ENCODE measurements at places on chromosomes 5 and 9.

DNA sequence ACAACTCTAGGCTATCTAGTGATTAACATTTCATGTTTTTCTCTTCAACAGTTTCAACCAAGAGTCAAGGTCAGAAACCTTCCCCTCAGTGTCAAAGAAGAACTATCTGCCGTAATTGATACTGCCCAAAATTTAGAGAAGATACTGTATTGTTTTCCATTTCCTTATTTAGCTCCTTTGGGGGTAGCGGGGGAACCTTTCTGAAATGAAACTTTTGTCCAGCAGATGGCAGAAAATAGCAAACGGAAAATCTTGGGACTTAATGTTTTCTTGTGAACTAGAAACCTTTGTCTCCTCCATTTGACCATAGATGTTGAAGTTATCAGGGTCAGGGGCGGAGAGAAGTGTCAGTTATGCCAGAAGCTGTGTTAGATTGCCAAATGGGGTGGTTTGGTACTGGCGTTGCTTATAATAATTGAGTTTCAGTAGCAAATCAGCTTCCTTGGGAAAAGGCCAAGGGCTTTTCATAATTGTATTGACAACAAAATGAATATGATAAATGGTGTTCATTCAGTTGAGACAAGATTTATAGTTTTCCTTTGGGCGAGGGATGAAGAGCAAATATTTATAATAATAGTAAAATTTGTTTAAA is 101.7 kb upstream of the TLX3 start:
- no peak for DNase-seq

- DNase-seq = no peak
These were observed 1.5 kb upstream of the SIT1 start for GRCh38 chr9:35651956-35652828.

DNA sequence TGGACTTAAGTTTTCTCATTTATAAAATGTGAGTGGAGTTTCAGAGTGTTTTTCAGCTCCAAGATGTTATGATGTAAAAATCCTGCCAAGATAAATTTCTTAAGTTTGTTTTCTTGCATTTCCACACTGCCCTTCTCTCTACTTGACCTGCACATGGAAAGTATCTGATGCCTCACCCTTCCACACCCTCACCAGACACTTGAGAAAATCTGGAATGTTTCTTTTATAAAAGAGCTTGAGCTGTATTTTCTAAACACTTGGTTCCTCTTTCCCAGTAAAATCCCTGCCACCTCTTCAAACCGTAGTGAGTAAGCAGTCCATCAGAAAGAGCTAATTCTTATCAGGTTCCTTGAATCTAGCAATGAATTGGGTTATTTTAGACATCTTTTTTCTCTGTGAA is 42.9 kb downstream of the FOXD1 start:
- no peak for DNase-seq

GRCh38 chr5:4636378-4636777 is 503.8 kb upstream of the ADAMTS16 start:
- no peak for DNase-seq

DNA sequence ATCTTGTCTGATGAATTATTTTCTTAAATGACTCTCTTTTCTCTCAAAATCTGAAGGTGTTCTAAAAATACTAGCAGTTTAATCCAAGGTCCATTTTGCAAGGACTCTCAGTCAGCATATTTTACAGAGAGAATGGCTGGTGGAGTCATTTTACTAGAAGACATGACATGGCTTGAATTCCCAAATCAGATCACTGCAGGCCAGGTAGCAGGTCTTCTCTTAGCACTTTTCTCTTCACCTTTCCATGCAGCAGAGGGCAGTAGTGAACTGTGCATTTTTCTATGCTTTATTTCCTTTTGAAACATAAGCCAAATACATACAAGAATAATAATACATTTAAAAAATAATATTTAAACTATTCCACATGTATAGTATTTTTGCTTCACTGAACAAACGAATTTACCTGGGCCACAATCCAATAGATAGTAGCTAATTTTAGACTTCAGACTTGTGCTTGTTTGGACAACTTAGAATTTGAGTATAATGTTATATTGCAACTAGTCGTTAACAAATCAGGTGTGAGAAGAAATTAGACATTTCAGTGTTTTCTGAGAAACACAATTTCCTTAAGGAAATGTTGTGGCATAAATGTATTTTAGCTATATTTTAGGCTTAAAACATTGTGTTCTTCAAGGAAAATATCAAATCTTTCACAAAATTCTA is 289.4 kb upstream of the DAB2 start:
- peak; percentile 16 for DNase-seq

DNA sequence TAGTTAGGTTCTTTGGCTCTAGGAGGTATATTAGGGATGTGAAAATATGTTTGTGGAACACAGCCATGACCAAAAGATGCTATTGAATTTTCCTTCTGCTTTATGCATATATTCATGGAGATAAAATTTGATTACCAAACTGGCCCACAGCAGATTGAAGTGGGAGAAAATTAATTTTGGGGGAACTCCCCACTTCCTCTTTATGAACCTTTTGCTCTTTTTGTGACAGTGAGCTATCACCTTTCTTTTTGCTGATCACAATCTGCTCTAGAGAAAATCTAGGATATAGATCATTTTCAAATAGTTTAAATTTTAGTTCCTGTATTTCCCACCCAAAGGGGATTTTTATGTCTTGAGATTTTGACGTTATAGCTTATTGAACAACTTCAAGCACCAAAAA is 313.0 kb downstream of the GABRB2 start:
- DNase-seq = no peak

DNA sequence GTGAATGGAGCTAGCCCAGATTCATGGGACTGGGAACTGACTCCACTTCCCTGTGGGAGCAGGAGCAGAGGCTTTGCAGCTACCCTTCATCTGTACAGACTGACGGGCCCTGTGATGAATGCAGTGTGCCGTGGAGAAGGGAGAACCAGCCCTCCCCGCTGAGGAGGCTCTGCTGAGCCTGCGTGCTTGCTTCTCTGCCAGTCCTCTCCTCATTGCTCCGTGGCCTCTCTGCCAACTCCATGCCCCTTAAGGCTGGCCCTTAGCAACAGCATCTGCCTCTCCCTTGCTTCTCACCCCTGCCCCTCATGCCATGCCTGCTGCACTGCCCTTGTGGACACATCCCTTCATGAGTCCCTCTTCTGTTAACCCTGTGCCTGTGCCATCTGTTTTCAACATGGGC is 53.6 kb downstream of the GADD45G start:
- no peak for DNase-seq

- DNase-seq = no peak
These were observed 142.1 kb upstream of the ADAMTSL1 start for GRCh38 chr9:18331808-18332209.

- no peak for DNase-seq
These were observed 66.2 kb upstream of the SSBP2 start for GRCh38 chr5:81817086-81817485.

DNA sequence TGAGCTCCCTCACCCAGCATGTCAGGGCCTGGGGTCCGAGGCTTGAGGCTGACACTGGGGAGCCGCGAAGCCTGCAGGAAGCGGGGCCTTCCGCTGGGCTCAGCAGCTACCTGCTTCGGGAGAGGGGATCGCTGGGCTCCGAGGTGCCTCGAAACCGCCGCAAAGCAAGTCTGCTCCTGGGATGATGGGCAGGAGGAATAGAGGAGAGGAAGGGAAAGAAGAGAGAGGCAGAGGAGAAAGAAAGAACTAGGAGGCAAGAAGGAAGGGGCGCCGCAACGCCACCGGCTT is 1.5 kb upstream of the PRDM12 start:
- DNase-seq = no peak

GRCh38 chr9:16834817-16835216 is 35.7 kb downstream of the BNC2 start:
- no peak for DNase-seq

- no peak for DNase-seq
These were observed 92.2 kb upstream of the SARDH start for GRCh38 chr9:133830310-133830709.

DNA sequence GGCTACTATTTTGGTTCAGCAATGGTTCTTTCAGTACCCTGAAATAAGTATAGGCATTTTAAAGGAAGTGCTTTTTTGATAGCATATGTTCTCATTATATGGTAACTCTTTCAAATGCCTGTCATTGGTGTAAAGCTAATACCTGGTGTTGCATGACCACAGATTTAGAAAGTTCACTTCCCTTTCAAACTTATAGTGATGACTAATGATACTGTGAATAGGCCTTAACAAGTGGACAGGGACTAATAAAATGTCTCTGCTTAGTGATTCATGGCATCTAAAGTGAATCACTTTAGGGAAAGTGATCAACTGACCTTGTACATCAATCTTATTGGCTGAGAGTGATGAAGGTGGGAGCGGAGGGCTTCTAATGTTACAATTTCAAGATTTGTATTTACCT is 21.6 kb downstream of the MRPL22 start:
- DNase-seq = no peak

GRCh38 chr9:33348998-33349397 is 53.4 kb downstream of the AQP7 start:
- DNase-seq = no peak

DNA sequence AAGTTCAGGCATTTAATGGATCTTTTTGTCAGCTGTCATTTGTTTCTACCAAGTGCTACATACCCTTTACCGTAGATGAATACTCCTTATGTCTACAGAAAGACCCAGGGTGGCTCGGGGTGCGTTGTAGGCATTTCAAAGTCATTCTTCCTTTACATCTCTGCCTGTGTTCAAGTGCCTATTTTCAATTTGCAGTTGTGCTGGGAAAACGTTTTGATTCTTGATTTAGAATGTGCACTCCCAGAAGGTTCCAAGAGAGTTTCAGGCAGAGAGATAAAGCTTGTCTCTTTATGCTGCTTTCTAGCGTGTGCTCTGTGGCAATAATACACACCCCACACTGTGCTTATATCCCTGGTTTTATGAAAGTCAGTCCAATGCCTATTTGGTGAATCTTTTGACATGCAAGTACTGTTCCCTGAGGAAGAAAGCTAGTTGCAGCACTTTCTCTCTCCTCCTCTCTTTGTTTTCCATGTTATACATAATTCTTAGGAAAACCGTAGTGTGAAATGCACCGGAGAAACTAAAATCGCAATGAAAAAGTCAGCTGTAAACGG is 828.1 kb upstream of the ZNF608 start:
- no peak for DNase-seq

DNA sequence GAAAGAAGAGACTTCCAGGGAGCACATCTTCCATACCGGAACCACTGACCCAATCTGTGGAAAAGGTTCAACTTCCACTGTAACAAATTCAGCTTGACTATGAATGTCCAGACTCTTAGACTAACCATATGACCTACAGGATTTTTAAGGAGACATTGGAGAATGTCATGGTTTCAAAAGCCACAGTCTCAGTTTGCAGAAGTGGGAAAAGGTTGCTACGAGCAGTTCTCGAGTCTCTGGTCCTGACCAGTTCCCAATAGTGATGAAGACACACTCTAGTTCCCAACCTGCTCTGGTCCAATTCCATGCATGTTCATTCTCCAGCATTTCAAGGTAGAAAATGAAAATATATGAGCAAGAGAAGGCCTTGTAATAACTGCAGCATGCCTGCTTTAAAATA is 158.0 kb downstream of the MAPKAP1 start:
- no peak for DNase-seq

DNA sequence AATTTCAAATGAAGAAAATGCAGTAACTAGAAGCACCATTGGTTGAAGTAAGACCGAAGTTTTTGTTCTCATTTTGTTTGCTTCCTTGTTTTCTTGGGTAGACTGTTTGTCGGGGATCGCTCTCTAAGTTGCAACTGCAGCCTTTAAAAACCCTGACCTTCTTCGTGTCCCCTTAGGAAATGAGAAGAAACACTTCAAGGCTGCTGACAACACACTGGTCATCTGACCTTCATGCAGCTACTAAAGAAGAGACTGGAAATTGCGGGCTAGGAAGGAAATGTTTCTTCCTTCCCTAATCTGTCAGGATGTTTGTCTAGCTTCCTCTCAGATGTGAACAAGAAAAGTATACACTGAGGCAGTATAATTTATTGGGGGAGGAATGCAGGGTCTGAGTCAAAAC is 50.7 kb upstream of the CHSY3 start:
- DNase-seq = no peak

DNA sequence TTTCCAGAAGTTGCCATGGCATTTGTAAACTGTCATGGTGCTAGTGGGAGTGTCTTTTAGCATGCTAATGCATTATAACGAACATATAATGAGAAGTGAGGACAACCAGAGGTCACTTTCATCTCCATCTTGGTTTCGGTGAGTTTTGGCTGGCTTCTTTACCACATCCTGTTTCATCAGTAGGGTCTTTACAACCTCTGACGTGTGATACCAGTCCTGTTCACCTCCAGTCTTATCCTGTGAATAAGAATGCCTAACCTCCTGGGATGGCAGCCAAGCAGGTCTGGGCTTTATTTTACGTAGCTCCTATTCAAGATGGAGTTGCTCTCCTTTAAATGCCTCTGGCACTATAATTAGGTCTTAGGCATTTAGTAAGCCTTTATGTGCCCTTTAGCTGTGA is 20.4 kb upstream of the RFK start:
- DNase-seq = no peak

- no peak for DNase-seq
These were observed 1001.9 kb upstream of the CDH10 start for GRCh38 chr5:25646421-25647341.

GRCh38 chr9:127963041-127963358 is 17.8 kb downstream of the EEIG1 start:
- no peak for DNase-seq

DNA sequence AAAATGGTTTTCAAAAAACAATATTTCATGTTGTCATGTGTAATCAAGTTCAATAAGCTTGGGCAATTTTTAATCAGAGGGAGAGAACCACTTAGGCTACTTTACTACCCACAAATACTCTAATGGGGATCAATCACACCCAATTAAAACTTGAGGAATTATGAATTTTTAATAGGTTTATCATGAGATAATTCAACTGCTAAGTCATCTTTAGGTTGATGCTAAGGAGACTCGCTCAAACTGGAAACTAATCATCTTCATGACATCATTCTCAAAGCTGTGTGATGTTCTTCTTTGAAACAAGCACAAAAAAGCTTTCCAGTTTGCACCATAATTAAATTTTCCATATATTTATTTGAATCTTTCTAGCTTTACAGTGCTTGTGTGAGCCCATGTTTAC is 867.5 kb downstream of the MAT2B start:
- no peak for DNase-seq

DNA sequence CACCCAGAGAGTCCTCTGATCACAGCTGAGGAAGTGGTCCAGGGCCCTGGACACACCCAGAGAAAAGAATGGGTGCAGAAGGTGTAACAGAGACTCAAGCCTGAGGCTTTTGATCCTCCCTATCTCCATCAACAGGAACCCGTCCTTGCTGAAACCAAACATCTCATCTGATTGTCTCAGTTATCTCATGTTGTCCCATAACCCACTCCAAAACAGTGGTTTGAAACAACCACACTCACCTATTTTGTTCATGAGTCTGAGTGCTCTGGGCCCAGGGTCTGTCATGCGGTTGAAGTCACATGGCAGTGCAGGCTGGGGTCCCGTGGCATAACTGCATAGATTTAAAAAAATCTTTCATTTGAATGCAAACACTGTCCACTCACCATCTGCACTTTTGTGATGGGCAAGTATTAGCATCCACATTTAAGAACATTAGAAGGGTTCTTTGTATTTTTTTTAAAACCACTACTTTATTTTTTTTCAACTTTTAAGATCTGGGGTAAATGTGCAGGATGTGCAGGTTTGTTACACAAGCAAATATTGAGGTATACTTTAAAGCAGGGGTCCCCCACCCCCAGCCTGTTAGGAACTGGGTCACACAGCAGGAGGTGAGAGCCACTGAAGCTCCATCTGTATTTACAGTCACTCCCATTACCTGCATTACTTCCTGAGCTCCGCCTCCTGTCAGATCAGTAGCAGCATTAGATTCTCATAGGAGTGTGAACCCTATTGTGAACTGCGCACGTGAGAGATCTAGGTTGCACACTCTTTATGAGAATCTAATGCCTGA is 255.8 kb downstream of the ROR2 start:
- DNase-seq = no peak

Measured in posterior cingulate gyrus (tissue), 11 donors.